T-helper 22 cell (primary cell): ENCODE measurements at places on chromosomes 4 and X.

- DNase-seq: no peak
Measured at GRCh38 chr4:2040391-2041238, 18.5 kb upstream of the NAT8L start.

DNA sequence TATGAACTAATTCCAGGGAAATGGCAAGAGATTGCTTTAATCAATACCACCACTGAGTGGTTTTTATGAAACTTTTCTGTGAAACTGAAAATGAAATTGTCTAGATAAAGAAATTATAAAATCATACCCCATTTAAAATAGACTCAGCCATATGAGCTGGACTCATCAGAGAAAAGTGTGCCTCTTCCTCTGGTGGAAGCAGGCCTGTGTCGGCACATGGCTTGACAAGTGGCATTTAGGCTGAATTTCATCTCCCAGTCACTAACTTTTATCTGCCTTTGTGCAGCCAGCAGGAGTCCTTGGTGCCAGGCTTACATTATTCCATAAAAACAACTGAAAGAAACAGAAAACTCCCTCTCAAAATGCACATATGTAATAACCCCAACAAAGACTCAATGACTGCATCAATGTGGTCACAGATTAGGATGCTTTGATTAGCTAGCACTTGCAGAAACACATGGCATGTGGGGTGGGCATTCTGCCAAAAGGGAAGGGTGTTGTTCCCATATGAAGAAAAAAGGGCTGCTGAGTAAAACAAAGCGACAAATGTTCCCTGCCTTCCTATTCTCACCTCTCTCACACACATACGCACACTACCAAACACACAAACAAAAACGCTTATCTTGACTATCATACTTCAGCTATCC is 232.3 kb downstream of the PABPC4L start:
- no peak for DNase-seq

DNA sequence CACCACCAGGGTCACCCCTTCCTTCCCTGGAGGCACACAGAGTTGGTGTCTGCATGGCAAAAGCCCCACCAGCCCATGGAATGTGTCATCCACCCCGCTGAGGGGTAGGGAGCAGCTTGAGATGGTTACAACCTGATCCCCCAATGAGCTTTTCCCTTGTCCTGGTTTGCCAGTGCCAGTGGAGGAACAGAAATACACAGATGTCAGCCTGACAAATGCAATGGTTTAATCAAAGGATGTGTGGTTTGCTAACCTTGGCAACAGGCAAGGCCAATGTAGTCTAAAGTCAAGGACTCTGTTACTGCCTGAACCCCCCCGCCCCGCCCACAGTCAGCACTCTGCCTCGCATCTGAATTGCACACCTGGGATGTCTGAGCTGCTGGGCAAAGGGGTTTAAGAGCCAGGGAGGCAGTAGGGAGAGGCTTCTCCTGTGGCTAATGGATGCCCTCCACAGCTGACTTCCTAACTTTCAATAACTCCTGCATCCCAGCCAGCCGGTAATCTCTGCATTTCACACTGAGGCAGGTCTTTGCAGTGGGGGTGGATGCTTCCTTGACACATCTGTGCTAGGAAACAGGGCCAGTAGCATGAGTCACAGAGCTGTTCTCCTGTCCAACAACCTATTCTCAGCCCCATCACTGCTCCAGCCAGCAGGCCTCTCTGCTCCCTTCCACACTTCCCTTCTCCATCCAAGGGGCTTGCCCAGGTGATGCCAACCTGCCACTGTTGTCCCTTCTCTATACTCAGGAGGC is 137.5 kb downstream of the AMMECR1 start:
- DNase-seq: no peak

DNA sequence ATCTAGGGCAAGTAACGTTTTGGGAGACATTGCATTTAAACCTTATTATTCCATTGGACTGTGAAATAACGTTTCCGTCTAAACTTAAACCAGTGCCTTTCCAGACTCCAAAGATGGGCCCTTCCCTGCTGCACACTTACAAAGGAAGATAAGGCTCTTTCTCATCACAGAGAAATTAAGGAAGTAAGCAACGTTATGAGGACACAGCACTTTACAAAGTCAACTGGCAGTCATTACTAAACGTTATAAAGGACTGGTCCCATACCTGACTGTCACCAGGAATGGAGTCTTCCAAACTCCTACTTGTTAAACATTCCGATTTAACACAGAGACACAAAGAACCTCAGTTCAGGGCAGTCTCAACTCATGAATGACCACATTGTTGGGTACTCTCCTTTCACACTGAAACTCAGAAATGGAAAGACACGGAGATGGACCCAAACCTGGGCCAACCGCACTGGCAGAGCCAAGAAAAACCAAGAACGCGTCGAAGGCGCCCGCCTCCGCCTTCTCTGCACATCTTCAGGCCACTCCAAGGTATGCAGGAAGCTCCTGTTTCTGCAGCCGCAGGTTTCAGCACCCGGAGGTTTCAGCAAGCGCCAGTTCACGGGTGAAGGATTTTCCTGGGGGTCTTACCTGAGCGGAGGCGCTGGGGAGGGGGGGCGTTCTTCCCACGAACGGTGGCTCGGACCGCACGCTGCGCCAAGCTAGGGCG is 670 bp downstream of the PAPSS1 start:
- DNase-seq: no peak

DNA sequence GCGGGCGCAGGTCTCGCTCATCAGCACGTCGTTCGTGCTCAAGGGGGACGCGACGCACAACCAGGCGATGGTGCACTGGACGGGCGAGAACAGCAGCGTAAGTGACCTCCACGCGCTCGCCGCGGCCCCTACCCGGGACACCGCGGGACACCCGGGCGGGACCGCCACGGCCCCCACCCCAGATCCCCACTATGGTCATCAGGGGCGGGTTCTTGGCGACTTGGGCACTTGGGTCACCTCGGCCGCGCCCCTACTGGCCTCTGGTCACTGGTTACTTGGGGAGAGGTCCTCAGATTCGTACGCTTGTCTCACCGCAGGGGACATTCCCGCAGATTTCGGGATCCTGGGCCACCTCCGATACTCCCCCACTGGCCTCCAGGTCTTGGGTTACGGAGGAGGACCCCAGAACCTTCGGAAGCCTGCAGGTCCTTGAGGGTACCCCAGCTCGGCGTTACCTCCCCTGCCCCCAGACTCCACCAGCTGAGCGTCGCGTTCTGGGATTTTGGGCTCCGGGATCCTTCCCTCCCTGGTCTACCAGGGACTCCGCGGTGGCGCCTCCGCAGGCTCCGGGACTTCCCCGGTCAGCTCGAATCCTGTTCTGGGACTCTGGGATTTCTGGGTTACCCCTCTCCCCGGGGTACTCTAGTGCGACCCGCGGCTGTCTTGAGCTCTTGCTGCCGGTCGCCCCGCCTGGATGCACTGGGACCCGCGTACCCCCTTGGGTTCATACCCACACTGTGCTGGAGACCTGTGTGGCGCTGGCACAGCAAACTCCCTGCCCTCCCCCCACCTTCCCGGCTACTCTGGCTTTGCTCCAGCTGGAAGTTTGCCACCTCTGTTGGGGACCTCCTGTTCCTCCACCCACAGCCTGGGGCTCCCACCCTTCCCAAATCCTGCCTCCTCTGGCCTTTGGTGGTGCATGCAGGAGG is 956 bp downstream of the SORCS2 start:
- no peak for DNase-seq

DNA sequence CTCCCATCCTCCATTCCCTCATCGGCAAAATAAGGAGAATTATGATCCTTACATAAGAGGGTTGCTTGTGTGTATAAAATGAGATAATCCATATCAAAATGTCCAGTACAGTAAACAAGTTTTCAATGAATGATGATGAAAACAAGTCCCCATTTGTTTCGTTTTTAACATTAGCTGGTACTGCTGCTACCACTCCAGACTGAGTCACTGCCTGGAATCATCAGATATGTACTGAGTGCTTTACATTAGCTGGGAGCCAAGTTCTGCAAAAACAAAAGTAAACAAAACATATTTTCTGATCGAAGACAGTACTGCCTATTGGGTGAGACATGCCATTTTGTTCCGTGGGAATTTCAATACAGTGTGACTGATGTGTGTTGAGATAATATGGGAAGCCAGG is 123.2 kb upstream of the IGFBP7 start:
- DNase-seq: no peak

- DNase-seq: no peak
Measured at GRCh38 chrX:20500949-20501348, 234.2 kb upstream of the RPS6KA3 start.

- DNase-seq: no peak
Measured at GRCh38 chrX:100831219-100831946, 11.2 kb downstream of the CSTF2 start.

DNA sequence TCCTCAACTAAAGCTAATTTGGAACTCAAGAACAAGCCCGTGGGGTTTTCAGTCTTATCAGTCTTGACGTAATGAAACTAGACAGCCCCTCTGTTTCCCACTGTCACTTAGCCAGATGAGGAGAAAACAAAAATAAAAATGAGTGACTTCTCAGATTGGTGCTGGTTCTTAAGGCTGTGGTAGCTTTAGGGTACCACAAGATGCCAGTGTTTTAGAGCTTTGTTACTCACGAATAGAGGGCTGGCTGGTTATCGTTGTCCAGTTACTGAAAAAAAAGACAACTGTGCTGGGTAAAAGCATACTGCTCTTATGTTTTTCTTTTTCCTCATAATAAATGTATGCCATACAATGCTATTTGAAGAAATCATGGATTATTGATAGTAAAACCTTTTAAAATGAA is 796.7 kb downstream of the RAPGEF2 start:
- DNase-seq: no peak

DNA sequence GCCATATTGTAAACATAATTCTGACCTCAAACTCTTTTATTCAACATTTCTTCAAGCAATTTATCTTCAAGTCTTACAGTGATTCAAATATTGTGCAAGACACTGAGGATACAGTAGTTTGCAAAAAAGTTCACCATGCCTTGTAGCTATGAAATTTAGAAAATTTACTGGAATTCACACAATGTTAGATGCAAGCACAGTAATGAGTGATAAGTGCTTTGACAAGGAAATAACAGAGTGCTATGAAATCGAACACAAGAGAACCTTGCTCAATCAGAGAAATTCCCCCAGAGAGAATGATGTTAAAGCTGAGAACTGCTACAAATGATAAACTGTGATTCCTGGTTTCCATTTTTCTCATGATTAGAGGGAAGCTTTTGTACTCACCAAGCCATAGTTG is 952.9 kb downstream of the FAT4 start:
- no peak for DNase-seq

- DNase-seq: no peak
Measured at GRCh38 chrX:43940816-43941474, 32.2 kb downstream of the NDP start.

GRCh38 chr4:19982556-19982955 is 269.1 kb upstream of the SLIT2 start:
- no peak for DNase-seq

DNA sequence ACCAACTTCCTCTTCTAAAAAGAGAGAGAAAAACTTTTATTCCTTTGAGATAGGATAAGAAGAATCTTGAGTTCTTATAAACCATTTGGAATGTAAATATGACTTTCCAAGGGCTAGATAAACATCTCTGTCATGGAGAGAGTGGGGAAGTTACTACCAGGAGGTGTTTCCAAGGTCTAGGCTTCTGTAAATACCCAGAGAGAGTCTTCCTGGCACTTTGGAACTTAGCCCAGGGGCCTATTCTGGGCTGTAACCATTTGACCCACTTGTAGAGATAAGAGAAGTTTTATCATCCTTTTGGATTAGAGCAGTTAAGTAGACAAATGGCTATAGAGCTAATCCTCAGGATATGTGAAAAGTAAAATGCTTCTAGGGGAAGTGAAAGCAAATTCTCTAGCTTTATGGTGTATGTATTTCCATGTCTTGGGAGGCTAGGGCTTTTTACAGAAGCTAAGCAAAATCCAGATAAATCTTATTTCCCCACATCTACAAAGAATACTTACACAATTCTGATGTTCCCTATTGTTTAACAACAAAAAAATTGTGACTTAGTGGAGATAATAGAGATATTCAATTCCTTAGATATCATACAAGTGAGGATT is 51.1 kb downstream of the MCUB start:
- no peak for DNase-seq

DNA sequence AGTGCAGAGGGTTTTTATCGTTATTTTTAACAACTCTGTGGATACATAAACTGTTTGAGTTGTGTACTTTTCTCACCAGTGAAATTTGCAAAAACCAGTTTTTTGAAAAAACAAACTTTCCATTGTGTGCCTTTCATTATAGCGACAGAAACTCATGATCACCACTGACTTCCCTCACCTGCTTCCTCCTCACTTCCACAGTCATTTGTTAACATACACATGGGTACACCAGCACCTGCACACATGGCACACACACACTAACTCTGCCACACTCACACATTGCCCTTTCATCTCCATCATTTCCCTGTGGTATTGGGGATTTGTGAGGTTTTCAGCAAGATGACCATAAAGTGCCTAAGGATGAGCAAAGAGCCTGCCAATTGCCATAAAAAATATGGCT is 20.6 kb downstream of the CLDN22 start:
- no peak for DNase-seq

- no peak for DNase-seq
Measured at GRCh38 chr4:106607558-106607957, 239.0 kb upstream of the GIMD1 start.

GRCh38 chr4:102817021-102817605 is 10.2 kb downstream of the UBE2D3 start:
- DNase-seq: no peak
